Muscle of leg (tissue), 16 donors: ENCODE measurements at places on chromosomes 1 and 21. TPM values are rescaled to one million over a fixed set of nuclear protein-coding genes. Genes with fewer than 3 reads are reported as not detected.
A peak's percentile ranks its signal among the peaks of the same experiment; 100 is the strongest.

GRCh38 chr1:168223681-168224540 is 1.9 kb upstream of the SFT2D2 start:
- no peak for DNase-seq

- no peak for DNase-seq
Observed at GRCh38 chr21:31706562-31706961, 25.4 kb downstream of the SCAF4 start.

DNA sequence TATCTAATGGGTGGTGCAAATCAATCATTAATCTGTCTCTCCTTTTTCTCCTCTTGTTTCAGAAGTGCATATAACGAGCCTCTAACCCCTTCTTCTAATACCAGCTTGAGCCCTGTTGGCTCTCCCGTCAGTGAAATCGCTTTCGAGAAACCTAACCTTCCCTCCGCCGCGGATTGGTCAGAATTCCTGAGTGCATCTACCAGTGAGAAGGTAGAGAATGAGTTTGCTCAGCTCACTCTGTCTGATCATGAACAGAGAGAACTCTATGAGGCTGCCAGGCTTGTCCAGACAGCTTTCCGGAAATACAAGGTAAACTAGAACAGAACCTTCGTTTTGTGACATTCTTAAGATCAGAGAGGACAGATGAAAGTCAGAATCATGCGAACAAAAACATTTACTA is 25.3 kb upstream of the VAMP3 start:
- DNase-seq, result no peak

- DNase-seq, result no peak
Observed at GRCh38 chr1:108716437-108717230, 3.9 kb downstream of the FNDC7 start.

DNA sequence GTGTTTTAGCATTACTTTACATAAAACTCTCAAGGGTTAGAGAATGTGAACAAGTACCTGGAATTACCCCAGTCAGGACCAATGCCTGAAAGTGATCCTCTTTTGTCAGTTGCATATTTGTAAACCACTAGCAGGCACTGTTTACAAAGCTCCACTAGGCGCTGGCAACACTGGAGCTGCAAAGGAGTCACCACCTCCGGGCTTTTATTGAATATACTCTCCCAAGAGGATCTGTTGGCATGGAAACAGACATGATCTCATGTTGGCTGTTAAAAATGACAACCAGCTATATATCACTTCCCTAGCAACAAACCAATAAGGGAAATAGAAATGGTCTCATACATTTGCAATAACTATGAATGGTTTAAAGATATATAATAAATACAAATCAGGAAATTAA is 116.0 kb downstream of the TTLL7 start:
- peak; percentile 48 for DNase-seq

DNA sequence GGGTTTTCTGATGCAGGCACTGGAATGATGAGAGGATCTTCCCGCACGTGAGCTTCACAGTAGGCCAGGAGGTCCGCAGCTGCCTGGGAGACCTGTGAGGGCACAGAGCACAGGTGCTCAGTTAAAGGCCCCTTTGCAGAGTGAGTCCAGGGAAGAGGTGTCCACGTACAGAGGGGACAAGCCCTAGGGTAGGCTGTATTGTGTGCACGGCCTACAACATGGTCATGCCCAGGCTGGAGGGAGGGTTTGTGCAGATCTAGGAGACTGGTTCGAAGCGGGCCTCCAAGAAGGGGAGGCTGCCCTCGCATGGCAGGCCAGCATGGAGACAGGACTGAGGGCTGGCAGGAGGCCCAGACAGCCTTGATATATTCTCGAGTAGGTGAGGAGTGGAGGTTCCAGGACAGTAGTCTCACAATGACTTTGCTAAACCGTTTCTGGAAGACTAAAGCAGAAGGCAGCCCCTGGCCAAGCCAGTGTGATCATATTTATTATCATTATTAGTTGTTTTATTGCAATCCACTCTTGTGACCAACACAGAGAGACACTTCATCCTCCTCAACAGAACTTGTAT is 48.0 kb upstream of the B3GALNT2 start:
- DNase-seq, result no peak

GRCh38 chr1:165327538-165327937 is 29.0 kb downstream of the LMX1A start:
- no peak for DNase-seq

DNA sequence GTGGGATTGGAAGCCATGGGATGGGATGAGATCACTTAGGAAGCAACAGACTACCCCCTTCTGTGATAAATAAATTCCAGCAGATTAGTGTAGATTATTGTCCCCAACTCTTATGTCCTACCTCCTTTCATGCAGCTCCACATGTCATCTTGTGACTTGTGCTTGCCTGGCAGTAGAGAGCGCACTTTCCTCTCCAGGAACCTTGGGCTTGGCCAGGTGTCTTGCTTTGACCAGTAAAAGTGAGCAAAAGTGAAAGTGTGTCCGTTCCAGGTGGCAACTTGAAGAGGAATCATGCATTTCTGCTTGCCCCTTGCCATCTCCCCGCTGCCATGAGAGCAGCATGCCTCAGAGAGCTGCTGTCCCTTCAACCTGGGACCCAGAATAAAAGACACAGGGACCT is 122.9 kb upstream of the ERG start:
- DNase-seq, result no peak

GRCh38 chr1:246280551-246280950 is 226.5 kb downstream of the SMYD3 start:
- peak; percentile 40 for DNase-seq

- peak; percentile 76 for DNase-seq
Observed at GRCh38 chr1:111597426-111597825, 22.2 kb upstream of the RAP1A start.

DNA sequence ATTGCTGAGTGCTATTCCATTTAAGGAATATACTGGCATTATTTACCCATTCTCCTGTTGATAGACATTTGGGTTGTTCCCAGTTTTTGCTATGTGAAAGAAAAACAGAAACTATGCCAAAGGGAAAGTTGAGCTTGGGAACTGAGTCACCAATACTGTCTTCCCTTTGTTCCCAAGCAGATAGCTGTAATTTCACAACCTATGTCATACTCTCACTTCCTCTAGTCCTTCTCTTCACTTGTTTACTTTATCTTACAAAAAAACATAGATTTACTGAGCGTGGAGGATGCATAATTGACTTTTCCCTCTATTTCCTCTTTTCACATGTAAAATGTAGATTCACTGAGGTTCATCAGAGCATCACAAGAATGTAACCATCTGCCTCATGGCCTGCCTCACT is 32.4 kb upstream of the PGBD5 start:
- peak; percentile 14 for DNase-seq

GRCh38 chr1:6521536-6521935 is 30.1 kb upstream of the PLEKHG5 start:
- no peak for DNase-seq

DNA sequence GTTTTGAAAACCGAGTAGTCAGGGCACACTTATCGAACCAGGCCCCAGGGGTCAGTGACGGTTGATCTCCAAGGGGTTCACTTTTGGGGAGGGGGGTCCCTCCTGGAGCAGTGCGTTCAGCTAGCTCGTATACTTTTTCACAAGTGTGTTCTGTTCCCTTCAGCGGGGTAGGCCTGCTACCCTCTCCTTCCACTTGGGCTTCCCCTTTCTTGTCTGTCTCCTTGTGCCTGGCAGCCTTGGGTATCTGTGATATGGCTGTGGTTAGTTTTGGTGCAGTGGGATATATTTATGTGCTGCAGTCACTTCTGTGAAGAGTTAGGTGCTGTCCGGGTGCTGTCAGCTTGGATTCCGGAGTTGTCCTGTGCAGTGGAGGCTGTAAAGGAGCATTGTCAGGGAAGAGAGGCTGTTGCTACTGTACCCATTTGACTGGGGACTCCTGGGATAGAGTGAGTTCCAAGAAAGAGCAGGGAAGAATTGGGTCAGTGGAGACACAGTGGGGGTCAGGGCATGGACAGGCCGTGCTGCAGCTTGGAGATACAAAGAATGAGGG is 29.7 kb downstream of the ADARB1 start:
- DNase-seq, result no peak

GRCh38 chr1:75188892-75189291 is 54.7 kb downstream of the LHX8 start:
- DNase-seq, result peak; percentile 25

DNA sequence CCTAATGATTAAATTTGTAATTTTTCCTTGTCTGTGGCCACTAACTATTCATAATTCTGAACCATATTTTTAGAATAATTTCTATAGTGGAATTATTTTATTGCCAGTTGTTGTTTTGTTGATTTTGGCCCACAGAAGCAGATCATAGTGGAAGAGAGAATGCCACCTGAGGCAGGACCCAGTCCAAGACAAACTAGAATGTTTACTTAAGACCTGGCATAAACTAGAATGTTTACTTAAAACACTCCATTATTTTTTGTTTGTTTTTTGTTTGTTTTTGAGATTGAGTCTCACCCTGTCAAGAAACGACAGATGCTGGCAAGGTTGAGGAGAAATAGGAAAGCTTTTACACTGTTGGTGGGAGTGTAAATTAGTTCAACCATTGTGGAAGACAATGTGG is 310.2 kb downstream of the MRPL39 start:
- DNase-seq, result no peak

DNA sequence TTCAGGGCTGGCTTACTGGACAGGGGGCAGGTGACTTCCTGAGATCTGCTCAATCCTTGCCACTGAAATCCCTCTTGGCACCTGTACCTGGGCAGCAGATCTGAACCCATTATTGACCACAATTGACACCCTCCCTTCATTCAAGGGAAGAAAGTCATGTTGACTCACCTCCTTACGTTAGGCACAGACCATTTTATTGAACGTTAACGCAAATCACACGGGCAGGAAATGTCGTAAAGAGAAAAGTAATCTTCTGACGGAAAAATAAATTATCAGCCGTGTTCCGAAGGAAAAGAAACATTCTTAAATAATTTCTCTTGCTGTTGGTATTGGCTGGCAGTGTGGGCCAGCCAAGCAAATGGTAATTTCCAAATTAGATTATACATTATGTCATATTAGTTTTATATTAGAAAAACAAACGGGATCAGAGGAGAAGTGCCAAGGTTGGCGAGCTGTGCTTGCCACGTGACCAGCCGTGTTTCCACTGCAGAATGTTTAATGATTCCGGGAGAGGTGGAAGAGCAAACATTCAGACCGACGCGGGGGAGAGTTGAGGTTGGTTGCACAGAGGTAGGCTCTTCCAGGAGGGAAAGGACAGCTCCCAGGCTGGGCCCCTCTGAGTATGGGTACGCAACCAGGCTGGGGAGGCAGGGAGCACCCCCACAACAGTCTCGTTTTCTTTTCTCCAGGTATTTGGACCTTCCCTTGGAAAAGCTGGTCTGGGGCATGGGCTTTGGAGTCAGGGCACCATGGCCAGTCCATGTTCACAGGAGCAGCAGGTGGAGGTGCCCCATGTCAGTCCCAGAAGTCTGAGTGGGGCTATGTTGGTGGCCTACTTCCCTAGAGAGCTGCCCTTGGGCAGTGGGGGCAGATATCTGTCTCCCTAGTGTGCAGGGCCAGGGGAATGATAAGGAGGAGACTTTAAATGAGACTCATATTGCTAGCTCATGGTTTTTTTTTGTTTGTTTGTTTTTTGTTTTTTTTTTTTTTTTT is 121.1 kb downstream of the FOXD2 start:
- DNase-seq, result peak; percentile 50

CDC20 gene
- total RNA-seq, result 12.5 TPM

CLCA4 gene
- not detected for total RNA-seq

SUSD4 gene
- total RNA-seq, result 2.7 TPM

S100A14 gene
- total RNA-seq, result 0.18 TPM

KCNJ9 gene
- 0.09 TPM for total RNA-seq

HSF2BP gene
- total RNA-seq, result 1.2 TPM

RAB7B gene
- total RNA-seq, result 10.6 TPM

FLG2 gene
- not detected for total RNA-seq
